ENCODE measurements at places on chromosomes 5 and 9. TPM values are rescaled to one million over a fixed set of nuclear protein-coding genes. Genes with fewer than 3 reads are reported as not detected.

Gene HACD4
- 1.1 TPM for polyA plus RNA-seq

Gene PROB1
- polyA plus RNA-seq: 0.32 TPM

Gene PTPRD
- 2.1 TPM for polyA plus RNA-seq

Gene TMC1
- not detected for polyA plus RNA-seq

Gene FBXW2
- 9.2 TPM for polyA plus RNA-seq

Gene PRRX2
- 9.3 TPM for polyA plus RNA-seq

Gene FCN2
- 4.1 TPM for polyA plus RNA-seq

Gene PTTG1
- 1.6 TPM for polyA plus RNA-seq

Gene ASPN
- polyA plus RNA-seq: 1.5 TPM

Gene HAVCR2
- polyA plus RNA-seq: 7.5 TPM

Gene FBN2
- polyA plus RNA-seq: 0.11 TPM

Gene FCHO2
- polyA plus RNA-seq: 4.5 TPM

Gene FAM163B
- polyA plus RNA-seq: not detected

Gene DAPK1
- polyA plus RNA-seq: 7.4 TPM

Measured in adipose tissue (tissue), 3 donors.